NCI-H774 (cell line): ENCODE measurements at places on chromosomes 7 and 10.

DNA sequence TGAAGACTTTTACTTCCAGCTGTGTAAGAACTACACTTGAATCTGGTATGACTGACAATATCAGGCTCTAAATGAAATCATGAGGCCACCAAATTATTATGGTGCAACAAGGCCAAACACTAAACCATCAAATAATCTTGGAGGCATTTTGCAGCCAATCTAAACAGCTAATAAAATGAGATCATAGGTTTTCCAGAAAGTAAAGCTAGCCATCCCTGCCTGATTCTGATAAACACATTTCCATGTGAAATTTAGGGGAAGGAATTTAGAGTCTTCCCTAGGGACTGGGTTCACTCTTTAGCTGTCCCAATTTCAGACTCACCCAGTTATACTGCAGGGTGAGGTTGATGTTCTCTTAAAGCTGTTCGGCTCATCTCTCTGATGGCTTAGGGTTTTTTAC, 190.3 kb upstream of the TMEM196 start:
- no peak for DNase-seq

DNA sequence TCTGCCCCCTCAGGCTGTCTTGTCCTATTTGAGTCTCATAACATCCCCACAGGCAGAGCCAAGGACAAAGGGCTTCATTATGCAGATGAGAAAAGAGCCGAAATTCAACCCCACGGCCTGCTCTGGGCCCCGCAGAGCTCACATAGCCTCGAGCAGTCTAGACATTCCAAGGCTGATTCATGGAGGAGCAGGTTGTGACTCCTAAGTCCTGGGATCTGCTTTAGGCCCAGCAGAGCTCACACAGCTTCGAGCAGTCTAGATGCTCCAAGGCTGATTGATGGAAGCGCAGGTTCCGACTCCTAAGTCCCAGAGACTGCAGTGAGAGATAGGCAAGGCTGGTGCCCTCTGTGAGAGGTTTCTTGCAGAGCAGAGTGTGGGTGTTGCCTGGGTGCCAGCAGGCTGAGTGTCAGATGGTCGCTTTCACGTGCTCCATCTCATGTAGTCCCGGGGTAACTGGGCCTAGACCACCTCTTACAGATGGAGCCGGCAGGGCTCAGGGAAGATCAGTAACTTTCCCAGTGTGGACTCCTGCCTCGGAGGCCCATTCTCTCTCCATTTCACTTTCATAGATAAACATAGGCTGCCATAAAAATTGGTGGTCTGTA, 436.1 kb upstream of the FOXK1 start:
- no peak for DNase-seq

GRCh38 chr7:157276091-157276561, 60.7 kb upstream of the DNAJB6 start:
- no peak for DNase-seq

- no peak for DNase-seq
Measured at GRCh38 chr10:11434324-11434723, 177.1 kb downstream of the USP6NL start.

- DNase-seq: no peak
Measured at GRCh38 chr10:86337121-86337601, 29.4 kb downstream of the GRID1 start.

- peak; percentile 7 for DNase-seq
Measured at GRCh38 chr7:151427705-151428377, 12.1 kb downstream of the CRYGN start.

DNA sequence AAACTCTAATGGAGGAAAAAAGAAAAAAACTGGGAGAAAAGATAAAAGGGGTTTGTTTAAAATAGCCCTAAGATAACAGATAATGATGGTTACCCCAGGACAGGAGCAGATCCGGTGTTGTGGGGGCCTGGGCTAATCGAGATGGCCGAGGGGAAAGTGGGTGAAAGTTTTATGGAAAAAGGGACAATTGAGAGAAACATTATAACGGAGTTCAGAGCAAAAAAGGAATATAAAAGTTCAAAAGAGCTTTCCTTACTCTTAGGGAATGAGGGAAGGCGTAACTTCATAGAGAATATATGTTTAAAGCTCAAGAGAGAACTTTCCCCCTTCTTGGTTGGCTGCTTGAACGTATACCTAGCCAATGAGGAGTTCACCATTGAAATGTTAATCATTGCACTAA, 131.4 kb downstream of the BAMBI start:
- no peak for DNase-seq

GRCh38 chr10:103395754-103396066, 565 bp downstream of the ATP5MK start:
- no peak for DNase-seq

DNA sequence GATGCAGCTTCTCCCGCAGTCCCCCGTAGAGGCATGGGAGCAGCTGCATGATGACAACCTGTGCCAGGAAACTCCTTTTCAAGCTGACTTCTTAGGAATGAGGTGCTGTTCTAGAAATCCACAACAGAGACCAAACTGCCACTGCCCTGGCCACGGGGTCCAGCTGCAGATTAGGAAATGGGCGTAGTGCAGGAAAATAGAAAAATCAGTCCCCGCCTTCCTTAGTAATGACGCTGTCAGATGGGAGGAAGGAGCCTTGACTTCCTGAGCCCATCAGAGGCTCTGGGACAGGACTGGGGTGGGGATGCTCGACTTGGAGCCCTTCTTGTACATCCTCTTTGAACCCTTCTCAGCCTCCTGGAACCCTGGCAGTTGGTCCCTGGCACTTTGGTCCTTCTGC, 227.8 kb upstream of the GRB10 start:
- no peak for DNase-seq

DNA sequence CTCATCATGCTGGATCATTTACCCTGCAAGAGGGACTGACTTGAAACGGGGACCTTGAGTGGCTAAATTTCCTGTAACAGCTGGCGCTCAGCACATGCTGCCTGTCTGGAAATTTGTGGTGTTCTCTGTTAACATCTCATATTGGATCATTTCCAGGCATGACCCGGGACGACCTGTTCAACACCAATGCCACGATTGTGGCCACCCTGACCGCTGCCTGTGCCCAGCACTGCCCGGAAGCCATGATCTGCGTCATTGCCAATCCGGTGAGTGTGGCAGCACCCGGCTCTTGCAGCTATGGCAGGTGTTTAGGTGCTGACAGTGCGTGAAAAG, 9.9 kb downstream of the MDH2 start:
- no peak for DNase-seq

- DNase-seq: no peak
Measured at GRCh38 chr10:16929069-16929468, 111.8 kb upstream of the RSU1 start.

- no peak for DNase-seq
Measured at GRCh38 chr7:19110776-19111175, 6.7 kb downstream of the TWIST1 start.

- no peak for DNase-seq
Measured at GRCh38 chr10:12340937-12341336, 8.4 kb upstream of the CAMK1D start.

DNA sequence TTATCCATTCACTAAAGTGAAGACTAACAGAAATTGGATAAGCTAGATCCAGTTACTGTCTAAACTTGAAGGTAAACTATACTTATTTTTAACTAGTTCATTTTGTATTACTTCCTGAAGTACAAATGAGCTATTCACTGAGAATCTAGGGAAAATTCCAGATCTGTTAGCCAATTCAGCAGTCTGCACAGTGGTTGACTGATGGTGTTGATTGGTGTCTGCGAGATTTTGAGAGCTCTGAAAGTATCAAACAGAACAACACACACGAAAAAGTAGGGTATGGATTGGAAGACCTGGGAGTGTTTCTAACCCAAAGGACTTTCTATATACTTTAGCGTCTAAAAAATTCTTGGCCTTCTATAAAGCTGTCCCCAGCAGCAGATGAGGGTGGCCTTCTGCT, 33.6 kb upstream of the AGR2 start:
- no peak for DNase-seq

- DNase-seq: no peak
Measured at GRCh38 chr7:110007320-110008063, 1083.4 kb upstream of the LRRN3 start.

- DNase-seq: no peak
Measured at GRCh38 chr10:58516119-58516518, 3.4 kb downstream of the BICC1 start.

DNA sequence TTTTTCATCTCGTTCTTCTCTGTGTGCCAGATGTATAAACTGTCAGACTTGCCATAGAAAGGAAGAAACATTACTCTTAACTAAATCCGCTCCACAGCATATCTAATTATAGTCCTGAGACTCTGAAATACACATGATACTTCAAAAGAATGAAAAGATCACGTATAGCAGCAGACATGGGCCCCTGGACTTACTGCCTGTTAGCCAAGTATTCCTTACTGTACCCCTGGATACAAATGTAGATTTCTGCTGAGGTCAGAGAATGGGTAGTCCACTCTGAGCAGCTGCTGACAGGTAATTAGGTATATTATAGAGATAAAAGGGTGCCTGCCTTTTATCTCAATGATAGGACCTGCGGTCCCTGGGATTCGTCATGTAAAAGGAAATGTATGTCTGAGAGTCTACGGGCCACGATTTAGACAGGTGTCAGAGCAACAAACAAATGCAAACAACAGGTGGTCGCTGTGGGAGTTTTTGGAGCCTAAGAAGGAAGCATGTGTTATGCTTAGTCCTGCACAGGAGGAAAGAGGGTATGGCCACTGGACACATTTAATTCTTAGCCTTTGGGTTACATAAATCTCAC, 69.4 kb downstream of the VOPP1 start:
- DNase-seq: peak; percentile 49

GRCh38 chr7:2985866-2986265, 57.8 kb downstream of the CARD11 start:
- DNase-seq: no peak

DNA sequence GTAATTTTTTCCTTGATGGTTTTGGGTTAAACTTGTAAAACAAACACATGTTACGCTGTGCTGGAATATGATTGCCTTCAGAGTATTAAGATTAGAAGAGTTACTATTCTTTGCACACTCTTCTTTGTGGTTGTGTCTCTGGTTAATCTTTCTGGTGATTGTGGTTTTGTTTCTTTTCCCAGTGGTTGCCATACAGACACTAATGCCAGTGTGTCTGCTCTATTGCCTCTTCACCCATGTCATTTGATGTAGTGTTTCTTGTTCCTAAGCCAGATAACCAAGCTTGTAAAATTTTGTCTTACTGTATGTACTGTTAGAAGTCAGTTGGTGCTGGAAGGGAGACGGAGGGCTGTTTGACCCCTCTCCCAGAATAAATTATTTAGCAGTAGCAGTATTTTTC, 124.8 kb downstream of the PHTF2 start:
- DNase-seq: no peak

- no peak for DNase-seq
Measured at GRCh38 chr7:112789453-112789816, 758 bp downstream of the TMEM168 start.

GRCh38 chr10:79905322-79906314, 43.3 kb downstream of the SFTPD start:
- no peak for DNase-seq

DNA sequence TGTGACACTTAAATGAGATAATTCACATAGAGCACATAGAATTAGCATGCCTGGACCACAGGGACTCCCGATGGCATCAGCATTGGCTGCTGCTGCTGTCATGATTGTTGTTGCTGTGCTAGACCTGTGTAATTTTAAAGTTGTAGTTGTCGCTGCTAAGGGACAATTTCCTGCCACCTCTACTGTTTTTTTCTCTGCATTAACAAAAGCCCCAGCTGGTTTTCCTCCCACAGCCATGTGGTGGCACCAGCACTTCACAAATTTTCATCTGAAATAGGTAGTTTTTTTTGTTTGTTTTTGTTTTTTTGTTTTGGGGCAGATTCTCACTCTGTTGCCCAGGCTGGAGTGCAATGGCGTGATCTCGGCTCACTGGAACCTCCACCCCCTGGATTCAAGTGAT, 25.4 kb upstream of the PRXL2A start:
- DNase-seq: peak; percentile 17

DNA sequence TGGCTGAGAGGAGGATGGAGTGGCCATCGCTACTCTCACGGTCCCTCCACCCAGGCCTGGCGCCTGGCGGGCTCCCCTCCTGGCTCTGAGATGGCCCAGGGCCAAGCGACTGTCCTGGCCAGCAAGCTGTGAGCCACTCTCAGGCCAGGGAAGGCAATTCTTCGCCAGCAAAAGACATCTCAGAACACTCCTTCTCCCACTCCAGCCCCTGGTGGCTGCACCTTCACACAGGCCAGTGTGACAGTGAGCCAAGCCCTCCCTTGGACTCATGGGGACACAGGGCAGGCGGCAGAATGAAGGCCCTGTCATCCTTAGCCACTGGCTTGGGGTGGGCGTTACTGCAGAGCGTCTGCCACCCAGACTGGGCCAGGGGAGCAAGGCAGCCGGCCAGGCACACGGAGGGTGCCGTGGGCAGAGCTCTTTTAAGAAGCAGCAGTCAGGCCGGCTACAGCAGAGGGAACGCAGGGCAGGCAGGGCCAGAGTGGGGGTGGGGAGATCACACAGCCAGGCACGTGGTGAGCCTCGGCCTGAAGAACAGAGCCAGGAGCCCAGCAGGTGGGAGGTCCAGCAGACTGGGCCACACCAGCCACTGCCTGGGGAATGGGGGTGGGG, 14.4 kb downstream of the STK32C start:
- no peak for DNase-seq

DNA sequence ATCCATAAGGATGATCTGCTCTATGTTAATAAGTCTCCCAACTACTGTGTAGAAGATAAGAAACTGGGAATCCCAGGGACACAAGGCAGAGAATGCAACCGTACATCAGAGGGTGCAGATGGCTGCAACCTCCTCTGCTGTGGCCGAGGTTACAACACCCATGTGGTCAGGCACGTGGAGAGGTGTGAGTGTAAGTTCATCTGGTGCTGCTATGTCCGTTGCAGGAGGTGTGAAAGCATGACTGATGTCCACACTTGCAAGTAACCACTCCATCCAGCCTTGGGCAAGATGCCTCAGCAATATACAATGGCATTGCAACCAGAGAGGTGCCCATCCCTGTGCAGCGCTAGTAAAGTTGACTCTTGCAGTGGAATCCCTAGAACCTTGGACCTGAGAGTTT, 10.3 kb downstream of the WNT16 start:
- no peak for DNase-seq

- DNase-seq: no peak
Measured at GRCh38 chr10:103265717-103266329, 11.1 kb upstream of the INA start.

DNA sequence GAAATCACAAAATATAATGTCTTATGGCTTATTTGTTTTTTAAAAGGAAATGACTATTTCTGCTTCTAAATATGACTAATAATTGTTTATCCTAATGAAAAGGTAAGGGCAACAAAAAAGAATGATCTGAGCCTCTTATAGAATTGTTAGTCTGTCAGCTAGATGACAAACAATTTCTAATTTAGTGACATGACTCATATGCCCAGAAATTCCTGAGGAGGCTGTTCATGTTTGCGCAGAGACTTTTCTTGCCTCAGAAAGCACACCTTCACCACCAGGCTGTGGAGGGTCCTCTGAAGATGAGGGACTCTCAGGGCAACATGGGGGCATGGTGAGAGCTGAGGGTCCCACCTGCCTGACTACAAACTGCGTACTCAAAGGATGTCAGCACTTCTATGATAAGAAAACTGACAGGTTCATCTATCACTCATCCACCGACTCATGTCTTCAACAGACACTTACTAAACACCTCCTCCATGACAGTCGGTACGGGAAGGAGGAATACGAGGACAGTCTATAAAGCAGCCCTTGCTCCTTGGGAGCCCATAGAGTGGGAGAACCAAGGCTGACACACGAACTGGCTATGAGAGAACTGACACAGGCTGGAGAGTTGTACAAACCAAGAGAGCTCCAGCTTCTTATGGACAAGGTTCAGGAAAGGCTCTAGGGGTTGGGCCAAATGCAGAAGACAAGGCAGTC, 102.0 kb downstream of the PKD1L1 start:
- no peak for DNase-seq

GRCh38 chr10:28463141-28463540, 69.8 kb upstream of the WAC start:
- DNase-seq: no peak

GRCh38 chr7:105389088-105389650, 448 bp upstream of the SRPK2 start:
- DNase-seq: peak; percentile 48
